Activated naive CD4-positive, alpha-beta T cell treated with Interleukin-2 at 50 U/mL for 16 hours (primary cell): ENCODE measurements at places on chromosomes 1 and 21.

- DNase-seq, result no peak
Measured at GRCh38 chr1:108815566-108815965, 41.3 kb downstream of the AKNAD1 start.

- no peak for DNase-seq
Measured at GRCh38 chr21:32101277-32101676, 177.6 kb downstream of the MIS18A start.

DNA sequence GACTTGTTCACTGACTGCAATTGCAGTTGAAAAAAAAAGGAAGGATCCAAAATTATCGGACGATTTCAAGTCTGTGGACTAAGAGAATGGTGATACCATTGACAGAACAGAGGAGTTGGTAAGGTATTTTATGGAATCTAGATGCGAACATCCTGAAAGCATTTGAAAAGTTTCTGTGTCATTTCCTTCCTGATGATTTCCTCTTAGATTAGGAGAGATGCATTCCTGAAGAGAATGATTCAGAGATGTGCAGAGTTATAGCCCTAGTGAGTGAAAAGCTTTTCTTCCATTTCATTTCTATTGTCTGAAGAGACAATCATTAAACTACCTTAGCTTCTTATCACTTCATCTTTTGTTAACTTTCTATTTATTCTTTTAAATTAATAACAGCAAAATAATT lies 200.0 kb downstream of the KCNK2 start:
- DNase-seq, result no peak

DNA sequence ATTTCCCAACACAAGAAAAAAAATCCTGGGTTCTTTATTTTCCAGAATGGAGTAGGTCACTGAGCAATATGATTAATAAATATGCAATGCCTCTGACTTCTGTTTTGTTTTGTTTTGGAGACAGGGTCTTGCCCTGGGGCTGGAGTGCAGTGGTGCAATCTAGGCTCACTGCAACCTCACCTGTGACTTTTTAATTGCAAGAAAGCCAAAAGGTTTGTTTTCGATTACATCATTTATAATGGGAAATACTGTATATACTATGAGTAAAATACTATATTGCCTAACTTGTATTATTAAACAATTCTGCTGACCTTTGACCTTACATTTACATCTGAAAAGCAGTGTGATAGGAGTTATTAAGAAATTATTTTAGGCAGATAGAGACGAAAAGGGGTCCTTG lies 11.6 kb upstream of the CD46 start:
- DNase-seq, result no peak

- no peak for DNase-seq
Measured at GRCh38 chr1:43653339-43653738, 3.4 kb downstream of the KDM4A start.

DNA sequence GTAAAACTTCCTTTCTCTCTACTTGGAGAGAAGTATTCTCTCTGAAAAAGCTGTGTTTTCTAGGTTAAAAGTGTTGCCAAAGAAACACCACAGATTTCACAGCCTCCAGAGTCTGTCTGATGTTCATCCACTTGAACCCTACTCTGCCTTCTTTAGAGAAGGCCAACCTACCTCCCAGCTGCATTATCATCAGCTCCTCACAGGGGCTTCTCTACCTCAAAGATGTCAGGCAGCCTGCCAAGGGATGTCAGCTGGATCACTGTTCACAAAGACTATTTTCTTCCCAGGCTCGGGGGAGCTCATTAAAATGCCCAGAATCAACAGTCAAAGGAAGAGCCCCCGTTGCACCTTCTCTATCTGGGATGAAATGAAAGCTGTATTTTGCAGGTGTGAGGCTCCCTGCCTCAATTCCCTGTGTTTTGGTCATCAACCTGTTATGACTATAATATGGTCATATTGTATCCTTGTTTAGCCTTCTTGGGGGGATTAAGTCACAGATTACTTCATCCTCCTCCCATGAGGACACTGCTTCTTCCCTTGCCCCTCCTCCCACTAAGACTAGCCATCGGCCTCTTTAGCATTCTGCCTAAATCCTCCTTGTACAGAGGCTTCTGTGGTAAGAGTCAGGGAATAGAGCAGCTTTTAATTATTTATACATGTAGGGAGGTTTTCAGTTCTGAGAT lies 25.7 kb downstream of the ANGPTL7 start:
- DNase-seq, result no peak

DNA sequence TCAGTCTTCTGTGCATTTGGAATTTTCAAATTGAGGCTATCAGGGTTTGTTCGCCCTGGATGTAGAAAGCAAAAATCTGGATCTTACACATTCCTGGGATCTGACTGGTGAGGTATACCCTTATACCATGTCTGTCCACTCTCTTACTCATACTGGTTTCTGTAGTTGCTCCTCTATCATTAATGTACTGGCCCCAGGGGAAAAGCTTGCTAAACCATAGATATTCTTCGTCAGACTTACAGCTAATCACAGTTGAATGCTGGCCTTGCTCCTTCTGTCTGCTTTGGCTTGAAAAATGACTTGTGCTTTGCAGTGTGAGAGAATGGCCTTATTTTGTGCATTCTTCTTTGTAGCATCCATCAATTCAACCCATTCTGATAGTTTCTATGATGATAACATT lies 30.5 kb downstream of the TBCE start:
- no peak for DNase-seq

DNA sequence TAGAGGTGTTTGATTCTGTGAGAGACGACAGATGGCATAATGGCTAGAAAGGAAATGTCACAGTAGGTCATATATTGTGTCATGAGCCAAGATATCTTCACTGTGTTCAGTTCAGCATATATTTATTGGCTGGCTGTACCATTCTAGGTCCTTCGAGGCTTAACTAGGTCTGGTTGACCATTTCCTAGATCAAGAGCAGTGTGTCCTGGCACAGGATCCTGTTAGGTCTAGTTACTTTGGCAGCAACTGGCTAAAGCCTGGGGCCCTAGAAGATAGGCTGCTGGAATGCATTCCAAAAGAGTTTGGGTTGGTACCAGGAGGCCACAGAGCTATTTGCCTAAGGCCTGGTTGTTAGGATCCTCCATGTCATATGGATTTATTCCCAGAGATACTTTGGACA lies 20.9 kb downstream of the ZBTB40 start:
- no peak for DNase-seq

DNA sequence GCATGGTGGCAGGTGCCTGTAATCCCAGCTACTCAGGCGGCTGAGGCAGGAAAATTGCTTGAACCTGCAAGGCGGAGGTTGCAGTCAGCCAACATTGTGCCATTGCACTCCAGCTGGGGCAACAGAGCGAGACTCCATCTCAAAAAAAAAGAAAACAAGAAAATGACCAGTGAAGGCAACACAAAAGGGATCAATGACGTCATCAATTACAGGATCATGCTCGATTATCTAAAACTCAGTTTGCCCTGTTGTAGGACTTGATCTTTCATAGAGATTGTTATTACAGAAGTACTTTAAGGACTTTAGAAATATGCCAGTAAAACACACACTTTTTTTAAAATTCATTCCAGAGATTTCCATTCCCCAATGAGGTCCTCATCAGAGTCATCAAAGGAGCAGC lies 147.8 kb downstream of the ETS2 start:
- no peak for DNase-seq

DNA sequence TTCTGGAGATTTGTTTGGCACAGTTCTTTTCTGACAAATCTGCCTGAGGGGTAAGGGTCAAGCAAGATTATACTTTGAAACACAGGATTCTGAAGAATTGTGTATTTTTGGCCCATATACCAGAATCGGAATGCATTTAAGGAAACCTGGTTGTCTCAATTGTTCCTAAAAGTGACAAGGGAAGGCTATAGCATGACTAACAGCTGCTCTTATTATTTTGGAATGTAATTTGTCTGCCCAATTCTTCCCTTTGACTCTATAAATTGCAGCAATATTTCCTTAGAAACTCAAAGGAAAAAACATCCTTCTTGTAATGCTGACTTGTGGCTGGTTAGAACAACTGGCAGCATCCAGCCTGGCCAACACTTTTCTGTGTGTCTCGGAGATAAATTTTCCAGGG lies 15.8 kb upstream of the VCAM1 start:
- no peak for DNase-seq

DNA sequence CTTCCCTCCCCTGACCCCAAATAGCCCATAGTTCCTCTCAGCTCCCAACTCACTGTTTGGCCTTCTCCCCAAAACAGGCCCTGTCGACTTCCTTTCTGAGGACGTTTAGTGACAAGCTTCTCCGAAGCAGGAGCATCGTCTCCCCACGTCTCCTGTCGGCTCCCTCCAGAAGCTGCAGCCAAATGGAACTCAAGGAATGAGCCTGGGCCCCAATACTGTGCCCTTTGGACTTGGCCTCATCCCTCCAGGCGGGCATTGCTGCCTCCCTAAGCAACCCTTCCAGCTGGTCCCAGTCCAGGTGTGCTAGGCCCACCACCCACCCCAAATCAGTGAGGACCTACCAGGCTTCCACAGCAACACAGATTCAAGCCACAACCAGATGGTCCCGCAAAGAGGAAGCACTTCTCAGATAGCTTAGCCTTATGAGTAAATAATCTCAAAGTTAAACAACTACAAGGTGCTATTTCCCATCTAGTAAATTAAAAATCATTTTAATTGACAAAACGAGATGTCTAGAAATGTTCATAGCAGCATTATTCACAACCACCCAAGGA lies 33.0 kb downstream of the ACOT7 start:
- no peak for DNase-seq

DNA sequence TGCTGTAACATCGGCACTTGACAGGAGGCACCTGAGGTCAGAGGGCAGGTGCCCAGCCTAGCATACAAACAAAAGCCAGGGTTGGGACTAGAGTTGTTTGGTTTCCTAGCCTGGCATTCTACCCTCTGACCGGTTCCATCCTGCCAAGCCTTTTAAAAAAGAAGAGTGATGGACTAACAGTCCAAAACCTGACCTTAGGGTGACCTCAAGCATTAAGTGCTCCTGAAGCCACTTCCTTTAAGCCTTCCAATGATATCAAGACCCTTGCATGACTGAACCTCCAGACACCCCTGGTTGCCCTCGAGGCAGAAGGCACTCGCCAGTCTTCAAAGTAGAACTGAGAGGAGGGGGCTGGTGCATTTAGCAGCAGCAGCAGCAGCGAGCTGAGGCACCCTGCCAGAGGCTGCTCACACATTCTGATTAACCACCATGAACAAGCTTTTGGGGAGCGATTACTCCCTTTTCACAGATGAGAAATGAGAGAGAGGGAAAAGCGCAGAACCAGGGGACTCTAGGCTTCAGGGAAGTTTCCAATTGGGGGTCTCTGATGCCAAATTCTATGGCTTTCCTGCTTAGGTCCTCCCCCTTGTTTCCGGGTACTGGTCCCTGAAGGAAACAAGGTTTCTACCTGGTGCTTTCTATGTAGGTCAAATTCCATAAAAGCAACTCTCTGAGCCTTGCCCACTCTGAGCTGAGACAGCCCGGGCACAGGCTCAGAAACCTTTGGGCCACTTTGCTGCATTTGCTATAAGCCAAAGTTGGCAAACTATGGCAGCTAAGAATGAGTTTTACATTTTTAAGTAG lies 9.2 kb downstream of the SLC2A1 start:
- no peak for DNase-seq

GRCh38 chr1:41713141-41713540 lies 205.6 kb downstream of the HIVEP3 start:
- no peak for DNase-seq

GRCh38 chr1:28905921-28906666 lies 8.3 kb upstream of the EPB41 start:
- DNase-seq, result no peak
